ENCODE measurements at places on chromosomes 2 and 18. TPM values are rescaled to one million over a fixed set of nuclear protein-coding genes. Genes with fewer than 3 reads are reported as not detected.

The LIMS3 gene
- 0.71 TPM for polyA plus RNA-seq

The INPP4A gene
- 8.8 TPM for polyA plus RNA-seq

The DSG4 gene
- not detected for polyA plus RNA-seq

The TSN gene
- 50.4 TPM for polyA plus RNA-seq

The PIGN gene
- polyA plus RNA-seq: 39.8 TPM

The PRSS56 gene
- not detected for polyA plus RNA-seq

The TSPYL6 gene
- polyA plus RNA-seq: not detected

The PDE11A gene
- 0.03 TPM for polyA plus RNA-seq

The SIGLEC15 gene
- polyA plus RNA-seq: 0.99 TPM

The ETAA1 gene
- polyA plus RNA-seq: 14.1 TPM

The ABCG5 gene
- not detected for polyA plus RNA-seq

The GPR35 gene
- 0.09 TPM for polyA plus RNA-seq

The FOXI3 gene
- not detected for polyA plus RNA-seq

The DLGAP1 gene
- 0.61 TPM for polyA plus RNA-seq

The ACTG2 gene
- polyA plus RNA-seq: 600 TPM

The CTDSP1 gene
- 69.6 TPM for polyA plus RNA-seq

The RGPD5 gene
- polyA plus RNA-seq: 9.6 TPM

The GPR55 gene
- not detected for polyA plus RNA-seq

The PPP1R1C gene
- polyA plus RNA-seq: 0.70 TPM

The TMEM163 gene
- 0.03 TPM for polyA plus RNA-seq

The IL1F10 gene
- not detected for polyA plus RNA-seq

The LOXHD1 gene
- polyA plus RNA-seq: not detected

The ADAM23 gene
- 2.7 TPM for polyA plus RNA-seq

The UGT1A3 gene
- polyA plus RNA-seq: not detected

The MAP3K19 gene
- not detected for polyA plus RNA-seq

The ATOH8 gene
- polyA plus RNA-seq: 5.6 TPM

The DCC gene
- polyA plus RNA-seq: 0.14 TPM

The DSG2 gene
- polyA plus RNA-seq: 1.1 TPM

The LAMA1 gene
- 1.2 TPM for polyA plus RNA-seq

Data from fibroblast of lung (primary cell).